ENCODE measurements at places on chromosomes 1 and 21. TPM values are rescaled to one million over a fixed set of nuclear protein-coding genes. Genes with fewer than 3 reads are reported as not detected.

- H3K36me3 ChIP-seq, result no peaks in the 10 kb centered on the region
- peak overlapping the region; percentile 99 for H3K4me3 ChIP-seq
- no peak for DNase-seq
- H3K4me1 ChIP-seq, result peaks cover 17% of the 10 kb centered on the region
- H3K27ac ChIP-seq, result no peak overlapping the region
Observed at GRCh38 chr1:214603819-214604252, 841 bp downstream of the CENPF start.

DNA sequence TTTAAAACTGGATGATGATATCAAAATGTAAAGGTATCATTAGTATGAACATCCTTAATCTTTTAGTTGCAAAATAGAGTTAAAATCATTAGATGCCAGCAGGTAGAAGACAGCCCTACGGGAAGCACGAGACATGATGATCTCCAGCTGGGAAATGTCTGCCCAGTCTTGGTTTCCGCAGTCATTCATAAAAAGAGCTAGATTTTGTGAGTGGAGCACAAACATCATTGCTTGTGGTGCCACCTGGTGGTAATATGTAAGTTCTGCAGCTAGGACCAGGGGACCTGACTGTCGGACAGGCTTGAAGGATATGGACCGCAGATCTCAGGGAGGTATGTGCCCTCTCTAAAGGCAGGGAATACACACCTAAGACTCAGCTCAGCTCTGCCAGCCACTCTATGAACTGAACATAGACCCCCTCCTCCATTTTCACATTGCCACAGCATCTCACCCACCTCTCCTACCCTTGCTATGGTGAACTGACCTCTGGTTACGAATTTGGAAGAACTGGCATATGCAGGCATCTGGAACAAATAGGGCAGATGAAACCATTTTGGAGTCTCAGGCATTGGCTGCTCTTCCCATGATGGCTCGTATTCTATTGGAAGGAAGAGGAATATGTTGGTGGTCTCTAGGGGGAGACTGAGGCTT lies 9.2 kb downstream of the FCMR start:
- H3K27ac ChIP-seq, result no peak overlapping the region
- peaks cover 14% of the 10 kb centered on the region for H3K4me1 ChIP-seq
- DNase-seq, result peak; percentile 93
- no peak overlapping the region for H3K4me3 ChIP-seq

GRCh38 chr1:165823552-165824268 lies 3.7 kb upstream of the UCK2 start:
- H3K4me3 ChIP-seq, result no peak overlapping the region
- H3K4me1 ChIP-seq, result peaks cover 8% of the 10 kb centered on the region
- no peaks in the 10 kb centered on the region for H3K36me3 ChIP-seq
- H3K27ac ChIP-seq, result no peak overlapping the region

GRCh38 chr1:50667710-50668356 lies 244.6 kb upstream of the DMRTA2 start:
- no peaks in the 10 kb centered on the region for H3K27me3 ChIP-seq
- H3K4me3 ChIP-seq, result no peak overlapping the region
- H3K36me3 ChIP-seq, result no peaks in the 10 kb centered on the region
- peaks cover 25% of the 10 kb centered on the region for H3K4me1 ChIP-seq

- DNase-seq, result no peak
- no peaks in the 10 kb centered on the region for H3K36me3 ChIP-seq
- H3K4me1 ChIP-seq, result no peaks in the 10 kb centered on the region
- no peak overlapping the region for H3K27ac ChIP-seq
Observed at GRCh38 chr1:225097175-225097574, 167.7 kb downstream of the DNAH14 start.

- peaks cover 31% of the 10 kb centered on the region for H3K4me1 ChIP-seq
- no peak overlapping the region for H3K27ac ChIP-seq
- no peak overlapping the region for H3K4me3 ChIP-seq
- H3K27me3 ChIP-seq, result no peaks in the 10 kb centered on the region
Observed at GRCh38 chr1:41616563-41616962, 132.1 kb upstream of the EDN2 start.

- H3K27me3 ChIP-seq, result no peaks in the 10 kb centered on the region
- no peak for DNase-seq
- H3K27ac ChIP-seq, result no peak overlapping the region
- no peak overlapping the region for H3K4me3 ChIP-seq
- no peaks in the 10 kb centered on the region for H3K4me1 ChIP-seq
Observed at GRCh38 chr21:35395728-35396127, 346.6 kb upstream of the RUNX1 start.

GRCh38 chr1:31954607-31955283 lies 16.6 kb upstream of the PTP4A2 start:
- peak; percentile 94 for DNase-seq
- no peaks in the 10 kb centered on the region for H3K36me3 ChIP-seq
- no peak overlapping the region for H3K4me3 ChIP-seq
- peak overlapping the region; percentile 91 for H3K27ac ChIP-seq
- no peaks in the 10 kb centered on the region for H3K27me3 ChIP-seq

GRCh38 chr1:47894410-47895278 lies 102.5 kb downstream of the TRABD2B start:
- H3K4me1 ChIP-seq, result no peaks in the 10 kb centered on the region
- no peaks in the 10 kb centered on the region for H3K36me3 ChIP-seq
- H3K27me3 ChIP-seq, result no peaks in the 10 kb centered on the region
- no peak overlapping the region for H3K27ac ChIP-seq
- no peak for DNase-seq

DNA sequence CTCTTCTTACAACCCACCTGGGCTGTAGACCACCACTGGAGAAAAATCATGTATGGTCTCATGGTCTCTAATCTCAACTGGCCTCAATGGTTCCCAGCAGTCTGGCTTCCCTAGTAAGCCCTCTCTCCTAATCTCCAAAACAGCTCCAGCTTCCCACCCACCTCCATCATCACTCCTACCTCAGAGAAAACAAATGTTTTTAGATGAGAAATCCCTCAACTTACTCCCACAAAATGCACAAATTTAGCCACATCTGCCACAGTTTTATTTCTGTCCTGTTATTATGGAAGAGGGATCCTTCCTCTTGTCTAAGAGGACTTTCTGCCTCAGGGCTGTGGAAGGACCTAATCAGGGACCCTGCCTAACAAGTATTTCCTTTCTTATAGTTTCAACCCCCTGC lies 32.1 kb downstream of the TP53BP2 start:
- H3K4me1 ChIP-seq, result peaks cover 50% of the 10 kb centered on the region
- H3K36me3 ChIP-seq, result peaks cover 54% of the 10 kb centered on the region
- no peak overlapping the region for H3K4me3 ChIP-seq
- no peak overlapping the region for H3K27ac ChIP-seq
- DNase-seq, result no peak
- no peaks in the 10 kb centered on the region for H3K27me3 ChIP-seq

DNA sequence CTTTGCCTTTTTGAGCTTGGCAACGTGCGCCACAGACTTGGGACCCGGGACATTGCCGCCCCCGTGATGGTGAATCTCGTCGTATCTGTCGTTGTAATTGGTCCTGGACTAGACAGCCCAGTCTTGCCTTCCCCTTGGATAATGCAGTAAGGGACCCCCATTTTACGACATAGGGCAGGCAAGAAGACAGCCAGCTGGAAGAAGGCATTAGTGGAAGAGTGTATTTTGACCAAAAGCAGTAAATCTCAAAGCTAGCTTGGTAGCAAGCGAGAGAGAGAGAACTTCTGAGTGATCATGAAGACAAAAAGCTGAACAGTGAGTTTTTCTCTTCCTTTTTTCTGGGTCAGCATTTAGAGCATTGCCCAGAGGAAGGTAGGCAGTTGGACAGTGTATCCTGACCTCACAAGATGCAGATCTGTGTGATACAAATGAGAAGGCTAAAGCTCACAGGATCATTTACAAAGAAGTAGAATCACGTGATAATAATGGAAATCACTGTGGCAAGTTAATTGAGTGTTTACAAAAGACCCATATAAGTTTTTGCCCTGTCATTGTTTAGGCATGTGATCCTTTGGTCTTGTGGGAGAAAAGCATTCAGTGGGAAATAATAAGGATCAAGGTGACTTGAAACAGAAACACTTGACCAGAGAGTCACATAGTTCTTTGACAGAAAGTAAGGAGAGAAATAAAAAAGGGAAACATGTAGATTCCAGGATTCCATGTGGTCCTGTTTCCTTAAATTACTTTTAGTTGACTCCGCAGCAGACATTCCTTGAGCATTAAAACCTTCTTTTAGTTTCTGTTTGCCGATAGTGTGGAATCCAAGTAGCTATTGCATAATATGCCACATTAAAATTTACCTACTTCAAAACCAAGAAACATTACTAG lies 66.3 kb downstream of the CNST start:
- H3K36me3 ChIP-seq, result peaks cover 43% of the 10 kb centered on the region
- DNase-seq, result no peak
- no peaks in the 10 kb centered on the region for H3K27me3 ChIP-seq
- H3K4me3 ChIP-seq, result no peak overlapping the region
- H3K4me1 ChIP-seq, result no peaks in the 10 kb centered on the region
- H3K27ac ChIP-seq, result peak overlapping the region; percentile 49

DNA sequence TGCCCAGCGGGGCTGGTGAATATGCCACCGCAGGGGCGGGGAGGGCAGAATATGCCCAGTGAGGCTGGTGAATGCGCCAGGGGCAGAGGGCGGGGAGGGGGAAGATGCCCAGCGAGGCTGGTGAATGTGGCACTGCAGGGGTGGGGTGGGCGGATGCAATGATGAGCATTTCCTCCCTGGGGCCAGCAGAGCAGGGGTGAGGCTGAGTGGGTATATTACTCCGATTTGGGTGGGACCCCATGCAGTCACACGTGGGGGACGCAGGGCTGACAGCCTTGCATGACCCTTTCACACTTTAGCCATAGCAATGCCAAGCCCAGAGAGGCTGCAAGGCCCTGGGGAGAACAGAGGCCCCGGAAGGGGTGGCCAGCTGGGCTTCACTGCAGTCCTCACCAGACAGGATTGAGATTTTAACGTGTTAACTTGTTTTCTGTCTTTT lies 9.3 kb upstream of the SLX9 start:
- DNase-seq, result no peak
- peaks cover 58% of the 10 kb centered on the region for H3K27me3 ChIP-seq
- no peak overlapping the region for H3K4me3 ChIP-seq
- H3K4me1 ChIP-seq, result peaks cover 38% of the 10 kb centered on the region
- H3K27ac ChIP-seq, result no peak overlapping the region

- no peak overlapping the region for H3K4me3 ChIP-seq
- H3K36me3 ChIP-seq, result peaks cover 91% of the 10 kb centered on the region
- H3K27me3 ChIP-seq, result no peaks in the 10 kb centered on the region
Observed at GRCh38 chr1:66968574-66968973, 43.8 kb downstream of the MIER1 start.

DNA sequence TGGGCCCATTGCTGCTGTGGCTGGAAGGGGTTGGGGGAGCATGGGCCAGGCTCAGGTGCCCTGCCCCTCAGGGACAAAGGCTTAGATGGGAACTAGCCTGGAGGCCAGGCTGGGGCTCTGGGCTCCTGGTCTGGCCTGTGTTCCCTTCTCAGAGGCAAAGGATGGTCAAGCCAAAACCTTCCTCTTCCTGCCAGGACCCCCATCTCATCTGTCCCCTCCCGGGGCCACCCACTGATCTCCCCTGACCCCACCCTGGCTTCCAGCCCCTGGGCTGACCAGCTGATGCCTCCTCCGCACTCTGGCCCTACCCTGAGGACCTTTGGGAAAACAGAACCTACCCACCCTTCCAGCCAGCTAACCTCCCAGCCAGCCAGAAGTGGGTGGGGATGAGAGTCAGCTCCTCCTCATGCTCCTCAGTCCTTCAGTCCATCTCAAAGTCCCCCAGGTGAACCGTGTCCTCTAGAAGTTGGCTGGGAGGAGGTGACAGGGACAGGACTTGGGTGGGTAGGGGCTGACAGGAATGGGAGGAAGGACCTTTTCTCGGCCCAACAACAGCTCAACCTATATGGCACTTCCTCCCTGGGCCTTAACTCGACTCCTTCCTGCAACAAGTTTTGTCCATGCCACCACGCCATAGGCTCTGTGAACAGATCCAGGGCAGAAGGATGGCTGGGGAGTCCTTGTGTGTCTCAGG lies 7.5 kb downstream of the PEAR1 start:
- no peaks in the 10 kb centered on the region for H3K36me3 ChIP-seq
- no peak overlapping the region for H3K4me3 ChIP-seq
- H3K27me3 ChIP-seq, result peaks cover 54% of the 10 kb centered on the region
- H3K27ac ChIP-seq, result no peak overlapping the region

DNA sequence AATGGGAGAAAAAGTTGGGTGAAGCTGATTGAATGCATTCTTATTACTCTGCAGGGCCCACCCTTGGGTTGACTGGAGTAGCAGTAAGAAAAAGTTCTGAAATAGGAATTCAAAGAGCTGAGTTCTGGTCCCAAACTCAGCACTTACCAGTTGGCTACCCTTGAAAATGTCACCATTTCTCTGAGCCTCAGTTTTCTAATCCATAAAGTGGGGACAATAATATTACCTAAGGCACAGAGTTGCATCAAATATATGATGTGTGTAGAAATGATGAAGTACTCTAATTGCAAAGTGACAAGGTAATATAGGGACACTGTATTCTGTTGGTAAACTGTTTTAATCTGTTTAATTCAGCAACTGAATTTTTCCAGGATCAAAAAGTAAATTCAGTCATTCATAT lies 1.2 kb downstream of the LRRC52 start:
- H3K36me3 ChIP-seq, result no peaks in the 10 kb centered on the region
- no peak for DNase-seq
- H3K4me3 ChIP-seq, result no peak overlapping the region

DNA sequence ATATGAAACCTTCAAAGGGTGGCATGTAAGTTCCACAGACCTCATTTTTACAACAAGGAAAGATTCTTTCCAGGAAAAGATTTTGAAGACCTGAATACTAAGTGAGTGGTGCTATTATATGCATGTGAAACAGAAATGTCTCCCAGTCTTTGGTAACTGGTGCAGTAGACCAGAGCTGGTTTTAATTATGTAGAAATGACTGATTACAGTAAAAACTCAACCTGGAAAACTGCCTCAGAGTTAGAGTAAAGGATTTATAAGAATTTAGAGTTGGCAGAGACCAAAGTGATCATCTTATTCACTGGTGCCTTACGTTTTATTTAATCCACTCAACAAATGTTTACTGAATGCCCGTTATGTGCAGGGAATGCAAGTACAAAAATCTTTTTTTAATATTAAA lies 30.2 kb upstream of the LRRC8D start:
- H3K27ac ChIP-seq, result no peak overlapping the region
- H3K27me3 ChIP-seq, result no peaks in the 10 kb centered on the region
- H3K4me1 ChIP-seq, result no peaks in the 10 kb centered on the region

- DNase-seq, result no peak
- H3K4me3 ChIP-seq, result peak overlapping the region; percentile 26
- H3K36me3 ChIP-seq, result no peaks in the 10 kb centered on the region
- H3K27ac ChIP-seq, result no peak overlapping the region
- peaks cover 49% of the 10 kb centered on the region for H3K27me3 ChIP-seq
- peaks cover 32% of the 10 kb centered on the region for H3K4me1 ChIP-seq
Observed at GRCh38 chr1:119008483-119009311, 20.6 kb upstream of the TBX15 start.

DNA sequence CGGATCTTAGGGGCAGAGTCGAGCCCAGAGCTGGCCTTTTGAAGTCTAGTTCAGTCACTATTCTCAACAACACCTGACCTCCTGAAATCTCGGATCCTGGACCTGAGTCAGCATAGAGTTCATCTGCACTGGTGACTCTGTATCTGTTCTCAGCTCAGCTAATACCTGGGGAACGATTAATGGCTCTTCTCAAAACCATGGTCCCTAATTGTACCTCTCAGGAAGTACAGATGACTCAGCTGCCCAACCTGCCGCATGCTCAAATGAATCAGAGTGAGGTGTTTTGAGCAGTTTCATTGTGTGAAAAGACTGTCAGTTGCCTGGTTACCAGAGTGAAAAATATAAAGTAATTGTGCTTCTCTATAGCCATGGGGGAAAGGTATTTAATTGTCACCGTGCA lies 89.2 kb downstream of the SLC35F3 start:
- peak; percentile 47 for DNase-seq
- no peak overlapping the region for H3K27ac ChIP-seq
- H3K36me3 ChIP-seq, result no peaks in the 10 kb centered on the region
- no peaks in the 10 kb centered on the region for H3K4me1 ChIP-seq

The LCA5L gene
- total RNA-seq, result 2.2 TPM

The RXRG gene
- not detected for total RNA-seq

The KISS1 gene
- total RNA-seq, result not detected

The GREM2 gene
- not detected for total RNA-seq

The GBP6 gene
- 1.1 TPM for total RNA-seq

The SPRR5 gene
- total RNA-seq, result not detected
